ENCODE measurements at places on chromosomes 7 and 10.

DNA sequence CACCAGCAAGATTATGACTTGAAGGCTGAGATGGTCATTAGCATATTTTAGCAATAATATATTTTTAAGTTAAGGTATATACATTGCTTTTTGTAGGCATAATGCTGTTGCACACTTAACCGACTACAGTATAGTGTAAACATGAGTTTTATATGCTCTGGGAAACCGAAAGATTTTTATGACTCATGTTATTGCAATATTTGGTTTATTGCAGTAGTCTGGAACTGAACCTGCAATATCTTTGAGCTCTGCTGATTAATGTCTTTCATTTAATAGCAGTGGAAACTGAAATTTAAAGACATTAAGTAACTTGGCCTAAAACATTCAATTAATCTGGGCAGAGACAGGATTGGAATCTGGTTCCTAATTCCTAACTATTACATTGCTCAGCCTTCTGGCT is 266.7 kb upstream of the PLXDC2 start:
- no peak for DNase-seq

DNA sequence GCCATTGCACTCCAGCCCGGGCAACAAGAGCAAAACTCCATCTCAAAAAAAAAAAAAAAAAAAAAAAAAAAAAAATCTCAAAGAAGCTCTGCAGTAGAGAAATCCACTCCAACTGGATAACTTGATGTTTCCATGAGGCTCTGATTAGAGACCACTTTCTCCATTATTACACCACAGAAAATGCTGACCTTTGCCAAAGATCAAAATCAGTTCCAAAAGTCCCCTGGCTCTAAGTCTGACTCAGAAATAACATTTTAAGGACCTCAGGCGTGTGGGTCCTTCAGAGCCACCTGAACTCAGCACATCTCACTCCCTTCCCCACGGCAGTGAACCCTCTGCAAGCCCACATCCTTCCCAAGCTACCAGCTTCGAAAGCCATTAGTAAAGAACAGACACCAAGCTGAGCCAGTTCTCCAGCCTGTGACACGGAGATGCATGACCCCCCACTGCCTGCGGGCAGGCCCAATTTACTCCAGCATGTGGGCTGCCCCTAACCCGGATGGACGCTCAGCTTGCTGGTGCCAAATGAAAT is 13.8 kb upstream of the TMEM120A start:
- DNase-seq, result no peak

- DNase-seq, result no peak
Observed at GRCh38 chr10:76236356-76236755, 804.9 kb downstream of the LRMDA start.

DNA sequence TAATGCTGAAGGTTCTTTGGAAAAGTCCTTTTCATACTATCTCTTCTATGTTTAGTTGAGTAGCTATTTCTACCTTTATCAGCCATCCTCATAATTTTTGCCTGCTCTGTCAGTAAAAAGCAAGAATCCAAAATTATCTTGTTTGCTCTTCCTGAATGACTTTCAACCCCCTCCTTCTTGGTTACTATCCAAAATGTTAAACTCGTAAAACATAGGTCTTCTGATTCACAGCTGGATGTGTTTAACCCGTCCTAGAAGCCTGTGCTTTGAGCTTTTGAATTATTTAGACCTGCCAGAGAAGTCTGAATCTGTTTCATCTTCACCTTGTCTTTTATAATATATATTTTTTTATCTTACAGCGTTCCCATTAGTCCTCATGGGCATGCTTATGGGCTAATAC is 136.4 kb upstream of the MDFIC start:
- no peak for DNase-seq

GRCh38 chr7:42208572-42208971 is 28.4 kb downstream of the GLI3 start:
- no peak for DNase-seq

DNA sequence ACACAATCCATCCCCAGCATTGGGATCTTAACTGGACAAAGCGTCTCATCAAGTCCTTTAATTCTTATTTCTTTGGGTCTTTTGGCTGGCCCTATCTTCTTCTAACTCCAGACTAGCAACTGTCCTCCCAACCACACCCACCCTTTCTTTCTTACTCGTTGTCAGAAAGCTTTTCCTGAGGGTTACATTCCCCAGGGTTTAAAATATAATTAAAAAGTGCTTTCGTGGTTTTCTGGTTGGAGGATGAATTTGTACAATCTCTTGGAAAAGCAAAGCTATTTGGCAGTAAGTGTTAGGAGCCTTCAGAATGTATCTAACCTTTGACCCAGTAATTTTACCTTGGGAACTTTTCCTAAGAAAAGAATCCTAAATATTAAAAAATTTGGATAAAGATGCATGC is 10.4 kb upstream of the ITGB8 start:
- peak; percentile 68 for DNase-seq

GRCh38 chr7:24854866-24855265 is 97.6 kb upstream of the GSDME start:
- no peak for DNase-seq
